Hippocampal formation (tissue), 2 donors: ENCODE measurements at places on chromosomes 11 and 22.

DNA sequence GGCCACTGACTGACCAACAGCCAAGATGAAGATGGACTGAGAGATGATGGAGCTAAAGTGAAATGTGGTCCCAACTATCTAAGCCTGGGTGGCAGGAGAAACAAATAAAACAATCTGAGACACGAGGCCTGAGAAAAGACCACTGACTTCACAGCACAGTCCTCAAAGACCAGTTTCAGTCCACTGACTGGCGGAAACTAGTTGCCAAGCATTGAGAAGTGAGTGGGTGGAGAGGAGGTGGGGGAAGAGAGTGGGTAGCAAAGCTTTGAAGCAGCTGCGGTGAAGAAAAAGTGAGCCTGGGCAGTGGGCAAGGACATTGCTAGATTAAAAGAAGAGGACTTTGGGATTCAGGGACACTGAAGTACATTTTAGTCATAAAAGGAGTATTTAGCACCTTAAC lies 1.9 kb downstream of the MS4A1 start:
- DNase-seq = no peak

GRCh38 chr11:127862406-127862805 lies 725.0 kb downstream of the ETS1 start:
- no peak for DNase-seq

GRCh38 chr11:19442554-19442910 lies 201.8 kb upstream of the E2F8 start:
- DNase-seq = no peak

DNA sequence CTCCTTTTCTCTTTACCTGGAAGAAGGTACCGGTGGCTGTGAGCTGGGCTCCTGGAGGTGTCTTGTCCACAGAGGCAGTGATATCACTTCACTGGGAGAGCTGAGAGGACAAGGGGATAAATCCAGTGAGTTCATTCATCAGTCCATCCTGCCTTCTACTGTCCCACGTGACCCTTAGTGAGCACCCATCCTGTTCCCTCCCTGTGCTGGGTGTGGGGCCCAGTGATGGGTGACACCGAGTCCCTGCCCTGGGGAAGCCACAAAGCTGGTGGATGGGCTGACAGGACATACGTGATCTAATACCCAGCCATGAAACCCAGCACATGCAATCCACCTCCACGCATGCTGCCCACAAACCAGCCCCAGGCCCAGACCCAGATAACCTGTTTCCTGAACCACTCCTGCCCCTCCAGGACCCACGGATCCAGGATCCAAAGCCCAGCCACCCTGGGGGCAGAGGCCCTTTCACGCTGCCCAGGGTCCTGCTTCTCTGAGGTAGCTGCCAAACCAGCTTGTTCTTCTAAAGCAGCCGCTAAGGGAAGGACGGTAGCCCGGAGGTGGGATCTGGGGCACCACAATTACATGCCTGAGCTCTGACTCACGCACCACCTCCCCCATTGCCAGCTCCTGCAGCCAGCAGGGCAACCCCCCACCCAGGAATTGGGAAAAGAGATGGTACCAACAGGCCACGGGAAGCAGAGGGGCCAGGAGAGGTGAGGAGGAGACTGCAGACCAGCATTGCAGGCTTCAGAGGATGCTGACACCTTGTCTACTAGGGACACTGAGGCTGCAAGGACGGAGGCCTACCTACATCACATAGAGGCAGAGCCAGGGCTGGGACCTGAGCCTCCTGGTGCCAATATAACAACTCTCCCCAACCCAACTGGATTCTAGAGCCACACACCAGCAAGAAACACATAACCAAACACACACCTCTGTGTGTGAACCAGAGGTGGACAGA lies 35.2 kb downstream of the GDPD5 start:
- DNase-seq = no peak

DNA sequence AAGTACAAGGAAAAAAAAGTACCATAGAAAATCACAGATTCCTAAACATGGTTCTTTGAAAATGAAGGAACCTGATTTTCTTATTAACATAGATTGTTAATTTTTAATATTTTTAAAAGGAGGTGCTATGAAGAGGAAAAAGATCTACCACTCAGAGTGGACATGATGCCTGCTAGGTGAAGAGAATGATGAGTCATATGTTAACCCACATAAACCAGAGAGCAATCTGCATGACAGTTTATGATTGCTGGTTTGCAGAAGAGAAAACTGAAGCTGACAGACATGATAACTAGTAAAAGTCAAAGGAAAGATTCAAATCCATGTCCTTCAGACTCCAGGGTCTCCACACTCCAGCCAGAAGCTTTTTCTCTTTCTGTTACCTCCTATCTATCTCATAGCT lies 1231.7 kb downstream of the LRRC4C start:
- no peak for DNase-seq

DNA sequence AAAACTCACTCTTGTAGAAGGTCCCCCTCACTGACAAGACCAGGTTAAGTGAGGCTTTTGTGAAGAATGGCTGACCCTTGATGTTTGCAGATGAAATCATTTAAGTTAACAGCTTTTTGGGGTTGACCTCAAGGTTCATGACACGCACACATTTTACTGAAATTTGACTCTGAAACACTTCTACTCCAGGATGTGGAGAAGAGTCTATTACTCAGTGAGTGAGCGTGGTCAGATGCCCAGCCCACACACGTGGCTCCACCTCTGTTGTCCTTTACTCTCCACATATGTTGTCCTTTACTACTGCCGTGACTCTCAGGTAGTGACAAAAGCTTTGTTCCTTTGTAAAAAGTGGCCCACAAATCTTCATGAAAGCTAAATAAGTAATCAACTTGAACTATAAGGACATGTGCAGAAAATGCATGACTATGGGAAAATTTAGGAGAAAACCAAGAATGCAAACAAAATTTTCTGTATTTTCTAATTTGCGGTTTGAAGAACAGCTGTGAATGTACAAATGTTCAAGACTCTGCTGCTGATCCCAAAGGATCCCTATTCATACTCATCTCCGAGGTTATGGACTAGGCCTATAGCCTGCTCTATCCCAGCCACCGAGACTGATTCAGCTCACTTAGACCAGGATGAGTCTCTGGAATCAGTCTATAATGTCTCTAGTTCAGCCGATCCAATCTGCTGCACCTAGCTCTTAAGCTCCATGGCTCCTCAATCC lies 22.4 kb downstream of the XRRA1 start:
- DNase-seq = no peak

DNA sequence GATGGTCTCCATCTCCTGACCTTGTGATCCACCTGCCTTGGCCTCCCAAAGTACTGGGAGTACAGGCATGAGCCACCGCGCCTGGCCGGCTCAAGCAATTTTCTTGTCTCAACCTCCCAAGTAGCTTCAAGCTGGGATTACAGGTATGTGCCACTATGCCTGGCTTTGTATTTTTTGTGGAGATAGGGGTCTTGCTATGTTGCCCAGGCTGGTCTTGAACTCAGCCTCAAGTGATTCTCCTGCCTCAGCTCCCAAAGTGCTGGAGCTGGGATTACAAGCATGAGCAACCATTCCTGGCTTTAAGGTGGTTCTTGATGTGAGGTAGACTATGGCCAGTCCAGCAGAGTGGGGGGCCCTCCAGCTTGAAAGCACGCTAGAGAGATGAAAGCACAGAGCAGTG lies 7.6 kb downstream of the POLR2F start:
- no peak for DNase-seq

GRCh38 chr22:19176732-19177131 lies 1.8 kb downstream of the SLC25A1 start:
- DNase-seq = no peak

GRCh38 chr11:64234647-64235379 lies 429 bp downstream of the VEGFB start:
- DNase-seq = no peak

DNA sequence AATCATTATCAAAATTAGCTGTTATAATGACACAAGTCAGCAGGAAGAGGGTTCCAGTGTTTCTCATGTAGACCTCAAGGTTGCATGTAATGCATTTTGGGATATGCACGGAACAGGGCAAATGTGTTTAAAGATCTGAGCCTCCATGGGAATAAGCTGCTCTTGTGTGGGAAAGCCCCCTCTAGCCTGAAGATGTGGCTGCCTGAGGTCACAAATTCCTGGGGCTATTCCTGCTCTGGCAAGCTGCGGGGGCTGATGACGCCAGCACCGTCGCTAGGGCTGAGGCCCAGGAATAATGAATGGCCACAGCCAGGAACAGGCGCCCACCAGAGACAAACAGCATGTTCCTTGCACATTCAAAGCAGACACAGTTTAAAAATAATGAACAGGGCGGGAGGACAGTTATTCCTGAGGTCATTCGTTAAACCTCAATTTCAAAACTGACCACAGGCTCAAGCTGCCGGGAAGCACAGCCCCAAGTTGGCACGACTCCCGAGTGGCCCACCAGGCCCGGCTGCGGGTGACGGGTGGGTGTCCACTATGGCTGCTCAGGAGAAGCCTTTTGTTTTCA lies 11.7 kb downstream of the OSBPL5 start:
- no peak for DNase-seq

DNA sequence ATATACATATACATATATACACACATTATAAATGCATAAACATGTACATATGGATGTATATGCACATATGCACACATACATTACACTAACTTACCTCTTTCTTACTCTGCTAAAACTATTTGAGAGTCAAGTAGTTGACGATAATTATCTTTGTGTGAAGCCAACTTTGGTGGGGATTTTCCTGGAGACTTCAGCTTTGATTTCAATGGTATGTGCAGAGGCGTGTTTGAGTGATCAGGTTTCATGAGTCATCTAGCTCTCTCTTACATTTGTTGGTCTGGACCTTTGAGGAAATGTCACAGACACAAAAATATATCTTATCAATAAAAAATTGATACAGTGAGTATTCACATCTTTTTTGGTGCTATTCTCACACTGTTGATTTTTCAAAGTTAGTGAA lies 769.1 kb upstream of the LUZP2 start:
- no peak for DNase-seq

DNA sequence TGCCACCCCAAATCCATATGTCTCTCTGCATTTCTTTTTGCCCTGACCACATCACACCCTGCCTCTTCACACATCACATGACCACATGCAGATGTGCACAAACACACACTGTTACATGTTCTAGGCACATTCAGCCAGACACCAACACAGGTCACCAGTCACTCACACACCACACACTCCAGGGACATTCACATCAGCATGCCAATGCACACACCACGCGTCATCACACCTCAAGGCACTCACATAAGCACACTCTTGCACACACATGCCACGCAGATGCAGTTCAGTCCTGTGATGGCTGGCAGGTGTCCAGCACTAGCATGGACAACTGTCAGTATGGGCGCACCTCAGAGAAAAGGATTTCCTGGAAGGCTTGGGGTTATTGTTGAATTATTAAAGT lies 77.0 kb upstream of the MYOD1 start:
- DNase-seq = no peak
